A549 (cell line): ENCODE measurements at places on chromosomes 2 and 18. TPM values are rescaled to one million over a fixed set of nuclear protein-coding genes. Genes with fewer than 3 reads are reported as not detected.

MYO3B gene
- not detected in 3 replicates for polyA plus RNA-seq

EVX2 gene
- polyA plus RNA-seq = not detected in 3 replicates

TACR1 gene
- polyA plus RNA-seq = 0.11 to 0.27 TPM (median 0.14 TPM) in 3 replicates

ECEL1 gene
- polyA plus RNA-seq = 0.10 to 0.13 TPM (median 0.12 TPM) in 3 replicates

C2orf92 gene
- 1.1 to 1.9 TPM (median 1.8 TPM) in 3 replicates for polyA plus RNA-seq

COL5A2 gene
- polyA plus RNA-seq = 114 to 156 TPM (median 152 TPM) in 3 replicates

VAMP5 gene
- not detected in 3 replicates for polyA plus RNA-seq

IL36G gene
- polyA plus RNA-seq = not detected in 3 replicates

BOLL gene
- 0.08 TPM in 1 of 3 replicates, not detected in the others for polyA plus RNA-seq

AGXT gene
- polyA plus RNA-seq = not detected in 3 replicates

- DNase-seq = no peak
These were observed 166.5 kb downstream of the SEPTIN10 start for GRCh38 chr2:109447251-109447661.

- DNase-seq = no peak
These were observed 128.3 kb upstream of the SLC1A4 start for GRCh38 chr2:64860936-64861335.

- no peak for DNase-seq
These were observed 46.4 kb upstream of the DSC1 start for GRCh38 chr18:31209041-31209440.

- DNase-seq = no peak
These were observed 516.5 kb upstream of the NETO1 start for GRCh38 chr18:73384246-73384645.

GRCh38 chr2:224360801-224361251 is 41.1 kb downstream of the FAM124B start:
- no peak for DNase-seq

DNA sequence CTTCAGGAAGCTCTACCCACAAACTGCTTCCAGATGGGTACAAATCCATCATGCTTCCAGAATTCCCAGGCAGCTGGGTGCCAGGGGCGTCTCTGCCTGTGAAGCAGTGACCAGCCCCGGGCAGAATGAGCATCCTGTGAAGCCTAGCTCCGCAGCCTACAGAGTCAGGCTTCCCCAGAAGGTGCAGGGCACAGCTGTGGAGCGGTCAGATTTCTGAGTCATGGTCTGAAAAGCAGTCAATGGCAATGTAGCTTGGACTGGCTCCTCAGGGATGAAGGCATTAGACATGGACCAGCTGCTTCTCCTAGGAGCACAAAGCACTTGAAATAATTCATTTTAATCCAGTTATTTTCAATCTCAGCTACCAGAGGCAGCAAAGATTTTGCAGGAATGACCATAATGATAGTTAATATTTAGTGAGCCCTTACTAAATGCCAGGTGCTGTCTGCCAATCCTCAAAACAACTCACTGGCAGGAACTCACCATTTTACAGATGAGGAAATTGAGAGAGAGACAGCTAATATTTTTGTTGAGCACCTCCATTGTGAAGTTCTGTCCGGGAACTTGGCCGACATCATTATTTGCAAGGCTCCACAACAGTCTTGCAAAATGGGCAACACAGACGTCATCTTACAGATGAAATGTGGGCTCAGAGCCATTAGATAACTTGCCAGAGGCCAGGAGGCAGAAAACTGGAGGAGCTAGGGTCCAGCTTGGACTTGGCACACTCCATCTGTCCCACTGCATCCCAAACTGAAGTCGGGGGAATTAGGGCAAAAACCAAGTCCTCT is 31.7 kb downstream of the ACMSD start:
- DNase-seq = no peak

- no peak for DNase-seq
These were observed 127.8 kb downstream of the ANKRD30BL start for GRCh38 chr2:132033949-132034348.

DNA sequence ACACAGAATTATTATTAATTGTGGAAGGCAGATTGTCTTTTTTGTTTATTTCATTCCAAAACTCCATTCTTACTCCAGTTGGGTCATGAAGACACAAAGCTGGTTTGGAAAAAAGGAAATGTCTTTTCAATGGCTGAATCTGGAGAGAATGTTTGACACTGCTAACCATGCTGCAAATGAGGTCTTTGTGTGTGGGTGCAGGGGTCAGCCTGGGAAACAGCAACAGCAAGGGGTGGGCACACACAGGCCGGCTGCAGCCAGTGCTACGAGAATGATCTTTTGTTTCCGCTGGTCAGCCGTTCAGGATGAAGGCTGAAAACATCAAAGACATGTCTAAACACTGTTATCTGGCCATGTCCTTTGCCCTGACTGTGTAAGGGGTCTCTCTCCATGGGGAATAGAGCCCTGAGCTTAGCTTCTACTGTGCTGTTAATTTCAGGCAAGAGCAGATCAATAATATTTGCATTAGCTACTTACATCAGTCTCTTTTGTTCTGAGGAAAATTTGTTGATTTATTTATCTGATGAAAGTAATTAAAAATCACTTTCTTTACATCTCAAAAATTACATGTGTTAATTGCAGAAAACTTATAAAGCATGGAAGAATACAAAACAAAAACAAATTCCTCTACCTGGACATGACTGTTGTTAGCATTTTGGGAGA is 33.3 kb upstream of the E2F6 start:
- DNase-seq = no peak

DNA sequence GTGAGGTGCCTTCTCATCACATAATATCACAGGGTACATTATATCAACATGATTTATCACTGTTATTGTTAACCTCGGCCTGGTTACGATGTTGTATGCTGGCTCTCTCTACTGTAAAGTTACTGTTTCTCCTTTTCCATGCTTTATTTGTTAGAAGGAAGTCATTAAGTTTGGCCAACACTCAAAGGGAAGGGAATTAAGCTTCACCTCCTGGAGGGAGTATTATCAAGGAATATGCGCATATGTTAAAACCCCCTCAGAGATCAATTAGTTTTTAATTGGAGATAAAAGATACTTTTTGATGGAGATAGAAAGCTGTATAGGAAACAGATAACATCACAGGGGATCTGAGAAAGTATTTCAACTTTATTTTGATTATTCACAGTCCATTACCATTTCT is 221.6 kb downstream of the DLGAP1 start:
- no peak for DNase-seq

DNA sequence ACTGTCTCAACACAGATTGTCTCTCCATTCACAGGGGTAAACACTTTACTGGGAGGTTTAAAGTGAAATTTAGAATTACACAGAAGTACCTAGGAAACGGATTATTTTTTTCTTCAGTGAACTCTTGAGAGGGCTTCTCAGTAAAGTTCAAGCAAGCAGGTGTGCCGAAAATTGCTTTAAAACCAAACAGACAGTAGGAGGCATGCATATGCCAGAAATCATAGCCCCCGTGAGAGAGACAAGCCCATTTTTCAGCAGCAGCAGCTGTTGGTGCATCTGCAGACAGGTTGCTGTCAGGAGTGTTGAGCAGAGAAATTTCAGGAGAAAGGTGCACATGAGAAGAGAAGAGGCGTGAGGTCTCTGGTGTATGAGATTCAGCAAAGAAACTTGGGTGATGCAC is 2115.5 kb upstream of the CELF4 start:
- no peak for DNase-seq

GRCh38 chr2:138877421-138877820 is 97.2 kb upstream of the NXPH2 start:
- DNase-seq = no peak

DNA sequence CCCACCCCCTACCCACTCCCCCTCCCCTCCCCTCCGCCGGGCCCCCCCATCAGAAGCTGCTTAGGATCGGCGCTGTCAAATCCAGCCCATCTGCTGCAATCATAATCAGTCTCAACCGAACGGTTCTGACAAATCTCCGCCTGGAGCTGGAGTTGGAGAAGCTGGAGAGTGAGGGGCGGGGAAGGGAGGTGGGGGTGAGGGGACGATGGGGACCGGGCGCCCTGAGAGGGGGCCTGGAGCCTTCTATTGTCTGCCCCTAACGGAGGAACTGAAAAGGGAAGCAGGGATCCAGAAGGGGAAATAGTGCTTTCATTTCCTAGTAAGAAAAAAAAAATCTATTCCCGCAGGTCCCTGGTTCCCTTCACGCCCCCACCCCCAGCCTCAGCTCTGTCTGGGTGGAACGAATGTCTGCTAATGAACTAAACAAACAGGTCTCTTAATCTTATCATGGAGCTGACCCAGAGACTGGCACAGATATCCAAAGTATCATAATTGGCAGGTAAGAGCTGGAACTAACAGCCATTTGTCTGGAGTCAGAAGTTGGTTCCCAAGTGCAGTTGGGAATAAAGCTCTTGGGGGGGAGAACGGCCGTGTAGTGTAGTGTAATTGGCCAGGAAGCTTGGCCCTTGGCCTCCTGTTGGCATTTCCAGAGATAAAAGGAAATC is 301.2 kb downstream of the NCKAP5 start:
- DNase-seq = peak; percentile 51

- DNase-seq = no peak
These were observed 7.1 kb downstream of the HOXD8 start for GRCh38 chr2:176136374-176137251.

DNA sequence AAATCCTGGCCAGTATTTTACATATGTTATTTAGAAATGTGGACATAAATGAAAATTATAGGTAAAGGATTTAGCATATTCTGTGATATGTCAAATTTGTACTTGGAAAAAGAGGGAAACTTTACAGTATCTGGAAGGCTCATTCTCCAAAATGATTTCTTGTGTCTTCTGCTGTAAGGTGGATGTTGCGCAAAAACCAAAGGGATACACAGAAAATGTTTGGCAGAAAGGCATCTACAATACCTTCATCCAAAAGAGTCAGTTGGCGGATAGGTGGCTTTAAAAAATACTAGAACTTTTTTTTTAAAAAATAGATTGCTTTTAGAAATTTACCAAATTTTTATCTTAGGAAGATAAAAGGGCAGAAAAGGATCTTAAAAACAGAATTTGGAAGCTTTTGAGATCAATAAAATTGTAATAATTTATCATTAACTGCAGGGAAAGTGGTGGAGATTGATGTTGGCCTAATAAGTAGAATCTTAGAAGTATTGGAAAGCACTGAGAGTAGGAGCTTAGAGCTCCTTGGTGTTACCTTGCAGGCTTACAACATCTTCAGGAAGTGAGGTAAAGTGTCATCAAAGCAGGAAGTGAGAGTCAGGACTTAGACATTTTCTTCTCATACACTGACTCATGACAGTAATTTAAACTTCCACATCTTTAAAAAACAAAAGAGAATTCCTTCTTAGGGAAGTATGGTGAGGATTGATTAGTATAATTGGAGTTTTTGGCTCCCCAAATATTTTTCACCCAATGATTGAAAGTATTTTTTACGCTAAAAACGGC is 2.1 kb downstream of the NABP1 start:
- peak; percentile 75 for DNase-seq

DNA sequence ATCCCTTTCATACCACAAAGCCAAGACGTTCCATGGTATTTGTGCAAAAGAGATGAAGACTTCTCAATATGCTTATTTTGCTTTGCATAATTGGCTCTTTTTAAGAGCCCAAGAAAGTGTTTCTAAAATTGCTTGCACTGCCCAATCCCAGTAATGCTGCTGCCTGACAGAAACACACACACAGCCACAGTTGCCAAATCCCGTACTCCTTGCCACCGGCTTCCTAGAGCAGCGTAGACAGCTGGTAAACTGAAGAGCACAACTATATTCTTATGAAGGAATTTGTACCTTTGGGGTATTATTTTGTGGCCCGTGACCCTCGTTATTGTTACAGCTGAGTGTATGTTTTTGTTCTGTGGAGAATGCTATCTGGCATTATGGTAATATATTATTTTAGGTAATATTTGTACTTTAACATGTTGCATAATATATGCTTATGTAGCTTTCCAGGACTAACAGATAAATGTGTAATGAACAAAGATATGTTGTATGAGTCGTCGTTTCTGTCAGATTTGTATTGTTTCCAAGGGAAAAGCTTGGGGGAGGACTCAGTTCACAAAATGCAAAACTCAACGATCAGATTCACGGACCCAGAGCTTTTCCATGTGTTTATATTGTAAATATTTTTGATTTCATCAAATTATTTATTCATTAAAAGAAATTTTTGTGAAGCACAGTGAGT is 202.9 kb upstream of the RAB12 start:
- DNase-seq = no peak

DNA sequence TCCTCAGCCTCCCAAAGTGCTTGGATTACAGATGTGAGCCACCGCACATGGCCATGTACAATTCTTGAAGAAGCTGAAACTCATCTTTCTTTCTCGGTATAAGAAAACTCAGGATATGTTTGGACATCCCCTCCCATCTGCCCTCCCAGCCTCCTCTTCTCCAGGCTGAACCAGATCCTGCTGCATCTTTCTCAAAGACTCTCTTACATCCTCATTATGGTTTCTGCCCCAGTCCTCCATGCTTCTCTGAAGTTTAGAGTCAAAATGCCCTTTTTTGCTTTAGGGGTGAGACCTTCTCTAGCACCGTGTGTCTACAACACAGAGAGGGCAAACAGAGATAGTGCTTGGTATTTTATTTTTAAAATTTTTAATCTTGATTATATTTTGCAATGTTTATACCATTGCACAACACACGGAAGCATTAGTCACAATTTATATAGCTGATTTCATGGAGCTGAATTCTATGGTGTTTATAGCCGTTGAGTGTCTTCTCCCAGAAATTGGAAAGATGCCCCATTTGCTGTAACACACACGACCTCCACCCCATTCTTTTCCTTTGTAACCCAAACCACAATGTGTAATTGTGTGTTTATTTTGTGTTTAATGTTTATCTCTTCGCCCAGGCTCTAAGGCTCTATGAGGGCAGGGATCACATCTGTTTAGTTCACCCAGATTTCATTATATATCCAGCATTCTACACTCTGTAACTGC is 206.0 kb upstream of the TNP1 start:
- no peak for DNase-seq

DNA sequence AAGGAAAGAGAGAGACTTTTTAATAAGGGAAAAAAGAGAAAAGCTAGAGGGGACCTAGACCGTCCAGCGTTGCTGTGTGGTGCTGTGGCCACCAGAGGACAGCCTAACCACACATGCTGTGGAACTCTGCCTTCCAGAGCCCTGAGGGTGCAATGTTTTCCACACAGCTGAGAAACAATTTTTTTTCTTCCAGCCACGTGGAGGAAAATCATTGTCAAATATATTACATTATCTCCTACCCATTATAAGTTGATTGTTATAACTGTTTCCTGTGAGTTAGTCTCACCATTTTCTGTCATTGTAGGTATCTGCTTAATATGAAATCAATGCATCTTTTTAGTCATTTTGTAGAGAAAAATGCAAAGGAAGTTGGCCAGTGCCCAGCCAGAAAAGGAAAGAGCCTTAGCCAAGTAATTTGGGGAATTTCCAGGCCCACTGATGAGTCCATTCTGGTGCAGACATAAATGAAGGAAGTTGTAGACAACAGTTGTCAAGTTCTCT is 5.9 kb upstream of the MRPL19 start:
- peak; percentile 62 for DNase-seq

GRCh38 chr2:88857951-88858411 is 166.5 kb downstream of the RPIA start:
- peak; percentile 6 for DNase-seq

- DNase-seq = no peak
These were observed 2.6 kb upstream of the PRLH start for GRCh38 chr2:237563816-237564215.

DNA sequence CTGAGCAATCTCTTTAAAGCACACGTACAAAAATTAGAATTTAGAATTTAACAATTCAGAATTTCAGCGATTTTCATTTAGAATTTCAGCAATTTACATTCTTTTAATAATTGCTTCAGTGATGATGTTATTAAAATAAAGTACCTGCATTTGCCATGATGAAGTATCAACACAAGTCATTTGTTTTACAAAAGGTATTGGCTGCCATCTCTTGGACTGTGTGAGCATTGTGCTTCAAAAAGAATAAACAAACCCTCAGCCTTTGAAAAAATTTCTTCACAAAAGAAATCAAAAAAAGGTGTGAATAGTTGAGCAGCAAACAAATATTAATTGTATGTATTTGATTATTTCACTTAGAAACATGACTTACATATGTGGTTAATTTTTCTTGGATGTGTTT is 27.1 kb upstream of the ZC3H15 start:
- DNase-seq = no peak
